Kasumi-1 (cell line): ENCODE measurements at places on chromosomes 3 and 15.

- DNase-seq = no peak
These were observed 279.2 kb upstream of the TBL1XR1 start for GRCh38 chr3:177476495-177476894.

DNA sequence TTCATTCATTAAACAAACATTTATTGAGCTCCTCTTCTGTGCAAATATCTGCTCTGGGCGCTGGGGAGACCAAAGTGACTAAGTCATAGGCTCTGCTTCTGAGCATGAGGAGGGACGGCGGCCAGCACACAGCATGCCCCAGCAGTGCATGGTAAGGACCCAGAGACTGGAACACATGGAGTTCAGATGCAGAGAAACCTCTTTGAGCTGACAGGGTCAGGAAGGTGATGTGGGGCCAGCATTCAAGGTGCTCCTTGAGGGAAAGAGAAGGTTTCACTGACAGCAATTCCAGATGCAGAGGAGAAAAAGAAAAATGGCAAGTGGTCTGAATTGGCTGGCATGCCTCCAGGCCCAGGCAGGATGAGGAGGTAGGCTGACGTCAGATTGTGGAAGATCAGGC, 234.5 kb downstream of the UACA start:
- no peak for DNase-seq

DNA sequence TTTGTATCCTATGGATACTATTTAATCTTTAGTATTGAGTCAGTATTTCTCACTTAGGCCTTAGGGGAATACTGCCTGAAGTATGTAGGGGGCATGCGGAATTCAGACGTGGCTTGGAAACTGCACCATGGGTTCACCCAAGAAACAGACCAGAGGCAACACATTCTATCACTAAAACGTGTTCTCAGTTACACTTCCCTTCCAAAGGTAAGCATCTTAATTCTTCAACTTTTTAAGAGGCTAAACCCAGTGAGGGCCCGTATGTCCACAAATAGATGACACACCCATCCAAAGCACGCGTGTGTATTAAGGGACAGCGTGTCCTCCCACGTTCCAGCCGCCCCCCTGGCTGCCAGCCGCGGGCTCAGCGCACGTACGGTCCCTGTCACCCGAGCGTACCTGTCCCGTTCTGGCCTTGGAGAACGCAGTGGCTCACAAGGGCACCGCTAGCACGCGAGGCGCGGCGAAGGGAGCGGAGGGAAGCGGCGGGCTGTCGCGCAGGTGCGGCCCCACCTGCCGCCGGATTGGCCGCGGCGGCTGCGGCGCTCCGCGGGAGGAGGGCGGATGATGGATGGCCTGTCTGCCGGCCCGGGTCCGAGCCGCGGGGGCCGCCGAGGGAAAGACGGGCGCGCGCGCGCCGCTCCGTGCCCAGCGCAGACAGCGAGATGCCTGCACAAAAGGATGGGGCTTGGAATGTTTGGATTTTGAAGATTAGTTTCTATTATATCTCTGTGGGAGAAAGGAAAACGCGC, 1003.9 kb upstream of the NR2F2 start:
- DNase-seq = no peak

GRCh38 chr3:42502429-42503250, at the start of gene VIPR1:
Gene VIPR1 (plus strand): TSS chr3:42502643. CDS start chr3:42502736, 93 bp downstream.
- DNase-seq = peak; percentile 68

DNA sequence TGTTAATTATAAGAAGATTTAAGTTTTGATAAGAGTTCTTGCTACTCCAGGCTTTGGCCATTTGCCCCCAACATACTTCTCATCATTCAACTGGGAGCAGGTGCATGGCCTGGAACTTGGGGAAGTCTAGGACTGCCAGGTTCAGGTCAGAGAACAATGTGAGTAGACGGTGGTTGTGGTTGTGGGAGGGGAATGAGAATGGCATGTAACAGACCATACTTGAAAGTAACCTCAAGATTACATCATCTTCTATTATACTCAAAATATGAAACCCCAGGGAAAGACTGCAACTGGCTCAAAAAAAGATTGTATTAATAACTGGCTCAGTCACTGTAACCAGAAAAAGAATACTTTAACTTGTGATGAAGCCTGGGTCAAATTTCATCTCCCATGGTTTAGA, 364.9 kb upstream of the DPPA4 start:
- DNase-seq = peak; percentile 28

GRCh38 chr3:188537606-188538005, 383.6 kb downstream of the LPP start:
- no peak for DNase-seq

GRCh38 chr15:34808016-34808415, 12.7 kb upstream of the ACTC1 start:
- no peak for DNase-seq

- no peak for DNase-seq
These were observed 590.0 kb upstream of the ADAMTS9 start for GRCh38 chr3:65277798-65278197.

DNA sequence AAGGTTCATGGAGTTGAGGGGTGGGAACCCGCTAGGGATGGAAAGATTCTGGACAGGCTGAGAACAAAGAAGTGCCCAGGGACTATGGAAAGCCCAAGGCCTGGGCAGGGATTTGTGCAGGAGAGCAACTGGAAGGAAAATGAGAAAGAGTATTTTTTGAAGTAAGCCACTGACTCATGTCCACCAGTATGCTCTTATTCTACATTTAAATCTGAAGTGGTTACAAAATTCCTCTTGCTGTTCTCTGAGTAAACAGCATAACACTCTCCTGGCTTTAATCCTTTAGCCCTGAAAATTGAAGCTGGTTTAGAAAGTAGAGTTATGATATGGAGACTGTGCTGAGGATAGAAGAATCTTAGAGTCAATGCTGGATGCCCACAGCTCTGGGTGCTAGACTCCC, 165.2 kb downstream of the ISL2 start:
- no peak for DNase-seq

DNA sequence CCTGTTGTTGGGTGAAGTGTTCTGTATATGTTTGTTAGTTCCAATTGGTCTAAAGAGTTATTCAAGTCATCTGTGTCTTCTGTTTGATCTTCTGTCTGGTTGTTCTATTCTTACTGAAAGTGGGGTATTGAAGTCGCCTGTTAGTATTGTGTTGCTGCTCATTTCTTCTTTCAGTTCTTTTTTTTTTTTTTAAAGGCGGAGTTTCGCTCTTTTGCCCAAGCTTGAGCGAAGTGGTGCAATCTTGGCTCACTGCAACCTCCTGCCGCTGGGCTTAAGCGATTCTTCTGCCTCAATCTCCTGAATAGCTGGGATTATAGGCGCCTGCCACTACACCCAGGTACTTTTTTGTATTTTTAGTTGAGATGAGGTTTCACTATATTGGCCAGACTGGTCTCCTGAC, 23.5 kb downstream of the PFN2 start:
- DNase-seq = no peak

DNA sequence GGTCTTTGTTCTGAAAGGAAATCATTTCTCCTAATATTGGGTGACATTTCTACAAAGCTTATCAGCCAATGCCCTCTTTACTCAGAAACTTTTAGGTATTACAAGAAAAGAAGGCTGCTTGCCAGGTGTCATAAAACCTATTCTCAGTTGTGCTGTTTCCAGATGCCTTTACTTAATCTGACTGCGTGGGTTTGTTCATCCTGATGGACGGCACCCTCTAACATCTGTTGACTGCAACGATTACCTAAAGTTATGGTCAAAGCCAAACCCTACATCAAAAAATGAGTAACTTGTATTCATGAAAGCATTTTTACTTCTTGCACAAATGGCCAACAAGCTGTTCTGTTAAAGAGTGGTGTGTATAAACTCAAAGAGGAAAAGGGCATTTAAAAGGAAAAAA, 207.7 kb upstream of the PDZRN3 start:
- no peak for DNase-seq

DNA sequence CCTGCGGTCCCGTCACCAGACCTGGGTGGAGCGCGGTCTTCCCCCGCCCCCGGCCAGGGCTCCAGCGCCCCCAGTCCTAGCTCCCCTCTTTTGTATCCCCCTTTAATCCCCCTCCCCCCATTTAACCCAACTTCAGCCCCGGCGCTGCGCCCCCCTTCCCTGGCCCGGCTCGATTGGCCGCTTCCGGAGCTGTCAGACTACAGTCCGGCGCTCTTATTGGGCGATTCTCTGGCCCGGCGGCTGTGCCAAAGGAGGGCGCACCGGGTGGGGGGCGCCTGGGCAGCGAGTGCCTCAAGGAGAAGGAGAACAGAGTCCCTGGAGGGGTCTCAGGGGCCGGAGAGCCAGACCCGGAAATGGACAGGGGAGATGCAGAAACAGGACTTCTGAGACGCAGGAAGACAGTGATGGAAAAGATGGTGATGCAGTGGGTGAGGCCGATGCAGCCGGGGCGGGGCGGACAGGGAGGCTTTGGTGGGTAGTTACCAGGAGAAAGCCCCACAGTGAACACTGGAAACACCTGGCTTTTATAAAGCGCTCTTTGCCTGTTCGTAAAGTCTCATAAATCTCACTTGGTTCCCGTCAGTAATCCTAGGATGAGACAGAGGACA, 1.2 kb upstream of the ADCY5 start:
- no peak for DNase-seq

- no peak for DNase-seq
These were observed 817.4 kb upstream of the LMCD1 start for GRCh38 chr3:7684182-7684715.

- no peak for DNase-seq
These were observed 16.3 kb upstream of the EMC3 start for GRCh38 chr3:10002951-10003350.

DNA sequence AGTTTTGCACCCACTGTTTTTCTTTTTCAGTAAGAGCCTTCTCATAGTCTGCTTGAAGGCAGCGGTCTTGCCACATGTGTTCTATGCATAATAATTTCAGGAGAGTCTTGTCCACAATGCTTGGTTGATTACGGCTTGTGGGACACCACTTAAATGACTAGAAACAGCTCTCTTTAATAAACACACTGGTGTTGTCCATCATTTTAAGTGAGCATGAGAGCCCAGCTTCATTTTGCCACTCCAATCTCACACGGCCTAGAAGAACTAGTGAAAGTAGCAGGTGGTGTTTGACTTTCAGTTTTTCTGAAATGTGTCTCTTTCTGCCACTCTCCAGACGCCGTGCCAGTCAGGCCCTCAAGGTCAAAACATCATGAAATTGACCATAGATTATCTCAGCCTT, 292.1 kb downstream of the LPP start:
- no peak for DNase-seq

DNA sequence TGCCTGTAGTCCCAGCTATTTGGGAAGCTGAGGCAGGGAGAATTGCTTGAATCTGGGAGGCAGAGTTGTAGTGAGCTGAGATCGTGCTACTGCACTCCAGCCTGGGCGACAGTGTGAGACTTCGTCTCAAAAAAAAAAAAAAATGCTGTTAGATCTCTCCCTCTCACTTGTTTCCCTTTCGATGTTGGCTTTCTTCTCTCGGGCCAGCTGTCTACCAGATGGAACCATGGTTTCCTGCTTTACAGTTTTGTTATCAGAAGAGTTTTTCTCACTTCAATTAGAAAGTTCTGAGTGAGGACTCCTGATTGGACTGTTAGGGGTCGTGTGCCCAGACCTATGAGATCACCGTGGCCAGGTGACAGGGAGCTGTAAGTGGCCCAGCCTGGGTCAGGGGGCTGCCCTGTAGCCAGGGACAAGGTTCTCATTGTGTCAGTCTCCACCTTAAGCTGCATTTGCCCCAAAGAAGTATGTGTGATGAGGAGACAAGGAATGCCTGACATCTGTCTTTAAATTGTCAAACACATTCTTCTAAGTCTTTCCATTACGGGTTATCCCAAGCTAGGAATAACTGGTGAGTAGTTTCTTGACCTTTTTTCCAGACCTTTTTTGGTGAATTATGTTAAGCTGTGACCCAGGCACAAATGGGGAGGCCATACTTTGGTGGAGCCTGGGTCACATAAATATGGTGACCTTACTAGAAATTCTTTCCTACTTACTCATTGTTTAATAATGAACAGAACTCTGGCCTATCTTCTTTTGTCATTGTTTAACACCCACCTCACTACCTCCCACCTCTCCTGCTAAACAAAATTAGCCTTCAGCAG, 25.2 kb downstream of the SNAPC5 start:
- DNase-seq = no peak

DNA sequence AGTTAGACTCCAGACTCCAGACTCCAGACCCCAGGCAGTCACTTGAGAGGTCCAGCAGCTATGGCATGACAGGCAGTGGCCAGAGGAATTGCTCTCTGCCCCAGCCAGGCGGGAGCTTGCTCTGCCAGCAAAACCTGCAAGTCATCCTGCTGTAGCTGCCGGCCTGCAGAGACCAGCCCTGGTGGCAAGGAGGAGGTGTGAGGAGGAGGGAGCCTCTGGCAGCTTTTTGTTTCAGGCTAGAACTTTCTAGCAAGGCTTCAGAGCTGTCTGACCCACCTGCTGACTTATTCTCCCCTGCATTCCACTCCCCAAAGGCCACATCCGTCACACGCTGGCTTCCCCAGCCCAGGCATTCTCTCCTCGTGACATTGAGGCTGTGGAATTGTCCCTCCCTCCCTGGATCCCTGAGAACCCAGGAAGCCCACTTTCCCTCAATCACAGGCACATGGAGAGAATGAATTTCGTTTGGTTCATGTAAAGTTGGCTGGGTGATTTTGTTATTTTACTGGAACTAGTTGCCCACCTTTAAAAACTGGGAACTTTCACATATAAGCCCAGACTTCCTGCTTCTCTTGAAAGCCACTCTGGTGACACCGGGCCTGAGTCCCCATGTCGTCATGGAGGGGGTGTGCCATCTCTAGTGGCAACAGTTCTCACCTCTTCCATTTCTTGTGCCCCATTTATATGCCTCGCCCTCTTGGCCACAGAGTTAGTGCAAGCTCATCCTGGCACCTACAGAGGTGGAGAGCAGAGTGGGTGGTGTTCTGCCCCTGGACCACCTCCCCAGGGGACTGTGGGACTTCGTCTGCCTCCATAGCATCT, 82.7 kb downstream of the ABHD5 start:
- no peak for DNase-seq

DNA sequence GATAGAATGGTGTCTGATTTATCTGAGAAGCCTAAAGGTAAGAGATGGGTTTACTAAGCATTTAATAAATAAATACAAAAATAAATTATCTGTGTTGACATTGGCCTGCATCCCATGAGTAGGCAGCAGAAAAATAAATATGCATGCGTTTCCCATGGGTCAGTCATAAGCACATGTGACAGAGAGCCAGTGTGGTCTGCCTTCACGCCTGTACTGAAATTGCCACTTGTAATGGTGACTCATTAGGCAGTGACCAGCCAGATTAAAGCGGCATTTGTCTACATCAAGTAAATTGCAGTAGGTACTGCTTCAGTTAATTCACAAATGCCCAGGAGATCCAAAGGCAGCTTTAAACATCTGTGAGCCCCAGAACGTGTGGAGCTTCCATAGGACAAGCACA, 399.6 kb downstream of the NAALADL2 start:
- no peak for DNase-seq

- no peak for DNase-seq
These were observed 28.5 kb downstream of the LHFPL4 start for GRCh38 chr3:9525078-9525477.

DNA sequence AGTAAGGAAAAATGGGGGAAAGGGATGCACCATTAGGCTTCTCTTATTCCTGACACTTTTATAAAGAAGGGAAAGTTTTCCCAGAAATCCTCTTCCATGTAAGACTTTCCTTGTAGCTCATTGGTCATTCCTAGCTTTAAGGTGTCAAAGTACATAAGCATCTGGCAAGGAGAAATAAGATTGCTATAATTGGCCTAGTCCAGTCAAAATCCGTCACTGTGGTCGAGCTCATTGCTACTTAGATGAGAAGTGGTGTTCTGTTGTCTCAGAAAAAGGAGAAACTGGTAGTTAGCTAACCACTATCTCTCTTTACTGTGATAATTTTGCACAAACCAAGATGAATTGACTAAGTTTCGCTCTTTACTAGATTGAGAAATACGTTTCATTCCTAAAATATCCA, 370.1 kb downstream of the CNTN4 start:
- DNase-seq = no peak
